Stimulated activated CD8-positive, alpha-beta memory T cell treated with anti-CD3 and anti-CD28 coated beads, Interleukin-7, amount 100 ng/mL, for 1 hour (primary cell): ENCODE measurements at places on chromosomes 5 and 9.

- no peak for DNase-seq
Observed at GRCh38 chr5:73229271-73229670, 56.3 kb downstream of the TMEM174 start.

- no peak for DNase-seq
Observed at GRCh38 chr9:8391566-8391965, 592.0 kb upstream of the DMAC1 start.

GRCh38 chr5:14212838-14213237 lies 69.7 kb downstream of the TRIO start:
- DNase-seq = no peak

- DNase-seq = no peak
Observed at GRCh38 chr5:124662181-124662781, 84.2 kb downstream of the ZNF608 start.

- no peak for DNase-seq
Observed at GRCh38 chr9:90088434-90088833, 483.6 kb downstream of the GADD45G start.

- no peak for DNase-seq
Observed at GRCh38 chr5:156584871-156585270, 257.9 kb downstream of the SGCD start.

- DNase-seq = no peak
Observed at GRCh38 chr5:119009131-119009530, 20.8 kb upstream of the DTWD2 start.

DNA sequence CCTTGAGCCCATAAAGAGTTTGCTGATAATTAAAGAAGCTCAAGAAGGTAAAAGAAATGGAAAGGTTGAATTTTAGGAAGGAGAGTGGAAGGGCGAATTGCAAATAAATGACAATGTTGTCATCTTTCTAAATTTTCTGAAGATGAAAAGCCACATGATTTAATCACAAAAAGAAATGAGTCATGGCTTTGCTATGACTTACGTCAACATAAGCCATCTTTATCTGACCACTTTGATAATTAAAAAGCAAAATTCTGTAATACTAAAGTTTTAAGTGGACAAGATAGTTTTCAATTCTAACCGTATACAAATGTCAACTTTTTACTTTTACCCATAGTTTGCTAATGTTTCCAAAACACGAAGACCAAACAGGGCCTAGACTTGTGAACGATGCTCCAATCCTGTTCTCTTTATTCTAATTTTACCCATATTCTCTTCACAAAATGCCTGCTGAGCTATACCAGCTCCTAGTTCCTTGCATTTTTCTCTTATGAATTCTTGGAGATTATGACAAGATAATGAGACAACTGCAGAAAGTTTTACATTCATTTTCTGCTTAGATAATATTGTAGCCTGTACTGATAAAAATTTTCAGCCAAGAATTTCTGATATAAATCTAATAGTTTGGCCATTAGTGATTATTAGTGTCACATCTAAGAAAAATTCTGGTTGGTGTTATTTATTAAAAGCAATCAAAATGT lies 21.8 kb upstream of the PRUNE2 start:
- DNase-seq = no peak

DNA sequence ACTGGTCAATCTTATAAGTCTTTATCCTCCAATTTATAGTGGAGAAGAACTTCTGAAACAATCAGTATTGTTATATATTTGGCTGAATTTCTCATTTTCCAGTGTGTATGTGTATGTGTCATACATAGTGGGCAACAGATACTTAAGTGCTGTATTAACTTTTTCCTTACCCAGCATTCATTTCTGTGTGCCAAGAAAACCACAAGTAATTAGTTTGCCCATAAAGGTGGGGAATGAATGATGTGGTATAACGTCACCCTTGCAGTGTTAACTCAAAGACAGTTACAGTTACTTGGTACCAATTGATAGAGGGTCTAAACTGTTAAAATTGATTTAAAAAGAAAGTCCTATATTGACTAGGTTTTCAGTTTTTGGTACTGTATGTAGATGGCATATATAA lies 2.0 kb downstream of the OGN start:
- DNase-seq = no peak

GRCh38 chr5:374631-375335 lies 53.3 kb downstream of the AHRR start:
- no peak for DNase-seq

- DNase-seq = no peak
Observed at GRCh38 chr5:136055612-136056309, 27.0 kb downstream of the TGFBI start.

DNA sequence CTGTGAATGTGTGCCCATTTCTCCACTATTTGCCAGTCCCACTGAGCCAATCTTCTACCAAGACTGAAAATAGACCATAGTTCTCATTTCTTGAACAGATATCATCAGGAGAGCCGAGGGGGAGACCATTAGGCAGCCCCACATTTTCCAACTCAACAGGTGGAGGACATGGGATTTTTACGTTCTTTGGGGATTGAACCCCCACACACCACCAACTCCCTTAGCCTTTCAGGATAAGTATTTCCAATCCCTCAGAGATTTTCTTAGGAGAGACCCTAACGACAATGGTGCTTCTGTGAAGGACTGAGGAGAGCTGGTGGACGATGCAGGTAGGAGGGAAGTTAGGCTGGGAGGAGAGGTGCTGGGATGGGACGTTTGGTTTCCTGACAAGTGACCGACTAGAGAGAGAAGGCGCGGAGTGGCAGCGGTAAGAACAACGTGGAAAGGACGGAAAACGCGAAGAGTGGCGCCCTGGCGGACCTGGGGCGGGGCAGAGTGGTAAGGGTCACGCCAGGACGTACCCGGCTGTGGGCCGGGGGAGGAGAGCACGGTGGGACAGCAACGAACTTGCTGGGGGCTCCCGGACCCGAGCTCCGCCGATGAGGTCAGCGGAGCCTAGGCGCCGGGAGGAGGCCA lies 681 bp upstream of the CHSY3 start:
- no peak for DNase-seq

GRCh38 chr5:127111112-127111511 lies 37.8 kb upstream of the C5orf63 start:
- DNase-seq = no peak

- no peak for DNase-seq
Observed at GRCh38 chr9:96113032-96113431, 188.9 kb downstream of the HSD17B3 start.

GRCh38 chr5:45038366-45038987 lies 229.7 kb downstream of the MRPS30 start:
- no peak for DNase-seq

- DNase-seq = no peak
Observed at GRCh38 chr5:134995850-134996402, 28.2 kb downstream of the CATSPER3 start.

GRCh38 chr5:58069846-58070245 lies 390.0 kb downstream of the PLK2 start:
- no peak for DNase-seq

GRCh38 chr9:111959468-111960359 lies 63.1 kb downstream of the UGCG start:
- DNase-seq = no peak

DNA sequence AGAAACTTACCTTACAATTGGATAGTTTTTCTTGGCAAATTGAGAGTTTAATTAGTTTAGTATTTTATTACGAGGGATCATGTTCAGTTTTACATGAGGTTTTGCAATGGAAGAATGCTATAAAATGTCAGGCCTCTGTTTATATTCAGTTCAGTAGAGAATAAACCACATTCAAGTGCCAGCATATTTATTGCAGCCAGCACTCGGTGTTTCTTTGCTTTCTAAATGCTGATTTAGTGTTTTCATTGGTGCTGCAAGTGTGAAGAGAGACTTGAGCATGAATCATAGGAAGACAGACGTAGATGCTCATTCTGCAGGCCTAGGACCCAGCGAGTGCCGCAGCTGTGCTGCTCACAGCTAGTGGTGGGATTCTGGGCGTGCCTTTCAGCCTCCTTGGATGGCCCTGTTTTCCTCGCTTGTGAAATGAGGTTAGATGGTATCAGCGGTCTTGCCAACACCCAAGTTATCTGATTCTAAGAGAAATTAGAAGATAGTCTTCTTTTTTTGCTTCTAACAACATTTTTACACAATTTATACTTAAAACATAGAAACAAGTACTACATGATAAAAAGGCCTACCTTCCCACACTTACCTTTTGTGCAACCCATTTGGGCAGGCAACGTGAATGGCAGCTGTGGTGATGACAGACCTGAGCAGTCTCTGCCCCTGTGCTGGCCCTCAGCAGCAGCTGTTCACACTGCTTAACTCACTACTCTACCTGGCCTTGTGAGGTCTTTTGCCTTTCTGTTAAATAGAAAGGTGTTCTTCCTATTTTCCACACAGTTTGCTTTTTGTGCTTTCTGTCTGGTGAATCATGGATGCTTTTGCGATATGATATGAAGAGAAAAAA lies 26.8 kb upstream of the TNFAIP8 start:
- DNase-seq = no peak

DNA sequence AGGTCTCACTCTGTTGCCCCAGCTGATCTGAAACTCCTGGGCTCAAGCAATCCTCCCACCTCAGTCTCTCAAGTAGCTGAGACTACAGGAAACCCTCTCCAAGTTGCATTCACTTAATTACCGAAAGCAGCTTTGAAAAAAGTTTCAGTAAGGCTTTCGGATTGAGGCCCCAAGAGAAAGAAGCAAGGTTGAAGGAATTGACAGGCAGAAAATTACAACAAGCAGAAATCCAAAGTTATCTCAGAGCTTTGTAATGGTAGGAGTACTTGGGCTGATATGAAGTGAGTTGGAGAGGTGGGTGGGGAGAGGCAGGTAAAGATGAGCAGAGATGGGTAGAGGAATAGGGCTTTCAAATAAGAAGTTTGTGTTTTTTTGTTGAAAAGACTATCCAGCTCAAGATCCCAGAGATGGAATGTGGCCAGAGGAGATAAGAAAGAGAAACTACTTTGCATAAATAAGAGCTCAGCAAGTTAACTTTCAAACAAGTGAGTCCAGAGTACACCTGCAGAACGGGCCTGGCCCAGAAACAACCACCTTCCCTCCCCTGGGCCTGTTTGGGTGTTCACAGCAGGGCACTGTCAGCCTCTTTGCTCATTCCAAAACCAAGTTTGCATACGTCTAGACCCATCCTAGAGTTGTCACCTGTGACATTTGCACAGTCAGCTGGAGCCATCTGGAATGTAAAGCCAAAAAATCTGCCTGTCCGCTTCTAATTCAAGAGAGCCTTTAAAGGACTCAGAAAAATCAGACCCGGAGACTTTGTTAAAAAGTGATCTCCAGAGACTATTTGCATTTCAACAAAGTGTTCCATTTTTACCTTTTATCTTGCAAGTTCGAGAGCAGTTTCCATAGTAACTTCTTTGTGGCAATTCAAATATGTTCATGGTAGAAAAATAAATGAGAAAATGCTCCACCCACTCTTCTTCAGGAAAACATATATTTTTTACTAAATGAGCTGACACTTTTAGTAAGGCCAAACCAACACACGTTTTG lies 2.2 kb upstream of the CLINT1 start:
- DNase-seq = no peak

DNA sequence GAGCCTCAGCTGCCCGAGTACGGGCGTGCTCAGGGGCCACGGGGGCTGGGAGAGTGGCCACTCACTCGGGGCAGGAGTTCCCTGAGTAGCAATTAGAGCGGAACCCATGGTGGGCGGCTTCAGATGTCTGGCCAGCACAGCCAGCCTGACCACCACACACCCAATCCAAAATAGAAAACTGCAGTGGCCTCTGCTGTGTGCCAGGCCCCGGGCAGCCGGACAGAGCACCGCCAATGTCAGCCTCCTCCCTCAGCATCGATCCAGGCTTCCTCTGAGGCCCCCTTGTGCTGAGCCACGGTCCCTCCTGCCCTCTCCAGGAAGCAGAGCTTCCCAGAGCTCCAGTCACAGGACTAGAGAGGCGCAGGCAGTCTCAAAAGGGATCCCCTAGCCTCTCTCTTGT lies 2.7 kb downstream of the ADAMTS2 start:
- DNase-seq = no peak

- no peak for DNase-seq
Observed at GRCh38 chr5:82340799-82341198, 62.6 kb upstream of the RPS23 start.

DNA sequence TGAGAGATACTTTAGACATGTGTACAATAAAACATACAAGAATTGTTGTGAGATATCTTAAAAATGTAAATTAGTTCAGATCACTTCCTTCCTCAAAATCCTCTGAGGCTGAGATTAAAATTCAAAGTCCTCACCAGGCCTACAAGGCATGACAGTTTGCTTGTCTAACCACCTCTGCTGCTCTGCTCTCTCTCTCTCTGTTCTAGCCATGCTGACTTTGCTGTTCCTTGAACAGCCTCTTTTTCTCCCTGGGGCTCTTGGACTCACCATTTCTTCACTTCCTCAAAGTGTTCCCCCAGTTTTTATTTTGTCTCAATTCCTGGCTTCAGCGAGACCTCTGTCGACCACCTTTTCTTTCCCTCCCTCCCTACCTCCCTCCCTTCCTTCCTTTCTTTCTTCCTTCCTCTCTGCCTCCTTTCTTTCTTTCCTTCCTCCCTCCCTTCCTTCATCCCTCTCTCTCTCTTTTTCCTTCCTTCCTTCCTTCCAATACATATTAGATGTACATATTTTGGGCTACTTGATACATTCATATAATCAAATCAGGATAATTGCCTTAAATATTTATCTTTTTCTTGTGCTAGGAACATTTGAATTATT lies 27.0 kb downstream of the CATSPER3 start:
- no peak for DNase-seq

GRCh38 chr9:2228132-2228531 lies 213.0 kb downstream of the SMARCA2 start:
- DNase-seq = no peak

DNA sequence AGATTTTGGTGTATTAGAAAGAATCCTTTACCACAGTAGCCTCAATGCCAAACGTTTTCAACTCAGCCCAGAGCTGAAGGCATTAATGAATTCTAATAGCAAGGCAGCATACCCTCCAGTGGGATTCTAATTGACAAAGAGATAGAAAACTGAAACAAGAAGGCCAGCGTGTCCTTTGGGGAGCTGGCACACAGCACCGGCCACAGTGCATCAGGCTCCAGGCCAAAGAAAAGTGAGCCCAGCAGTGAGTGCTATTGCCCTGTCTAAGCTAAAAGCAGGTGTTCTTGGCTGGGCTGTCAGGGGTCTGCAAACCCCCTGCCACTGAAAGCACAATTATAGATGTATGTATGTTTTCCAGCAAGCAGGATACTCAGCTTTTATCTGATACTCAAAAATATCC lies 40.4 kb downstream of the PPIC start:
- DNase-seq = no peak

- no peak for DNase-seq
Observed at GRCh38 chr5:166068547-166069335, 2222.7 kb upstream of the WWC1 start.

GRCh38 chr5:156254196-156254595 lies 72.8 kb upstream of the SGCD start:
- no peak for DNase-seq

- DNase-seq = no peak
Observed at GRCh38 chr5:58127255-58128220, 332.3 kb downstream of the PLK2 start.

- DNase-seq = no peak
Observed at GRCh38 chr9:90607701-90608516, 34.7 kb downstream of the DIRAS2 start.
